ENCODE measurements at places on chromosomes 5 and 9.

GRCh38 chr9:74556685-74557084 is 59.5 kb downstream of the RORB start:
- H3K4me3 ChIP-seq = no peak overlapping the region
- no peaks in the 10 kb centered on the region for H3K36me3 ChIP-seq
- H3K27ac ChIP-seq = no peak overlapping the region
- no peaks in the 10 kb centered on the region for H3K27me3 ChIP-seq

DNA sequence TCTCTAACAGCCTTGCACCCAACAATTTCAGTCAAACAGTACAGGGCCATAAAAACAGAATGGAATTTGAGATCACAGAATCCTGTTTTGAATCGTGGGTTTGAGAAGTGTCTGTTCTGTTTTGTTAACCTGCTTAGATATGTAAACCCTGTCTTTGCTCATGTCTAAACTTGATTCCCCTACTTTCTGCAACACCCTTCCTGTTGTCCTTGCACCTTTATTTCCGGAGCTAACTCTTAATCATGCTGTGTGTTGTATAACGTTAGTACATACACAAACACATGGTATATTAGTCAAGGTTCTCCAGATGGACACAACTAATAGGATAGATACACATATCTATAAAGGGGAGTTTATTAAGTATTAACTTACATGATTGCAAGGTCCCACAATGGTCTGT is 2229.2 kb upstream of the C9orf72 start:
- no peak overlapping the region for H3K4me3 ChIP-seq
- no peaks in the 10 kb centered on the region for H3K4me1 ChIP-seq
- no peak for DNase-seq
- no peaks in the 10 kb centered on the region for H3K36me3 ChIP-seq
- no peak overlapping the region for H3K27ac ChIP-seq
- no peaks in the 10 kb centered on the region for H3K27me3 ChIP-seq

DNA sequence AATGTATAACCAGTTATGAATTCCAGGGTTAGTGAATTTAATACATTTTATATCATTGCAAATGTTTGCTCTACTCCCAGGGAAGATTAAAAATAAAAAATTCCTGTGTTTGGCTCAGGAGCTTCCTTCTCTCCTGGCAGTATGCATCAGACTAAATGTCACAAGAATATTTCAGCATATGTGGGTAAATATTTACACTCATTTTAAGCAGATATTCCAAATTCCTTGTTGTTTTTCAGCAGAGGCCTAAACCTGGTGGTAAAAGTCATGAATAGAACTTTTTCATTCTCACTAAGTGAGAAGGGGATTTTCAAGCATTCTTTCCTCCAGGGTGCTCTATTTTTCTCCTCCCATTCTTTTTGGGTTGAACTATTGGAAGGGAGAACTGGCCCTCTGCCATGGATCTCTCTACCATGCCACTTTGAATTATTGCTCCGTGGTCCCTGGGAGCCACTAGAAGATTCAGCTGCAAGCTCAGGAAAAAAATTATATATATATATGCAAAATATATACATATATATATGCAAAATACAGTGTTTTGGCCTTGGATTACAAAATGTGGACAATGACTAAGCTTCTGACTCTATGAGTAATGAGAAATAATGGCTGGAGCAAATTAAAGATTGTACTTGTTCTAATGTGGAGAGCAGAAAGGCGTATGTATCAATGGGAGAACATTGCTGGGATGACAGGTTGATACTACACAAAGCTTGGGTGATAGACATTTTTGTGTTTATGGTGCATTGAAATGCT is 180.6 kb upstream of the PAPPA start:
- no peaks in the 10 kb centered on the region for H3K27me3 ChIP-seq
- H3K27ac ChIP-seq = no peak overlapping the region
- no peak overlapping the region for H3K4me3 ChIP-seq
- no peak for DNase-seq

GRCh38 chr9:130183133-130183762 is 11.0 kb downstream of the NCS1 start:
- H3K27ac ChIP-seq = peak overlapping the region; percentile 88
- DNase-seq = no peak
- no peak overlapping the region for H3K4me3 ChIP-seq
- no peaks in the 10 kb centered on the region for H3K27me3 ChIP-seq
- no peaks in the 10 kb centered on the region for H3K36me3 ChIP-seq
- H3K4me1 ChIP-seq = peaks cover 29% of the 10 kb centered on the region

GRCh38 chr5:92942762-92943161 is 638.3 kb downstream of the NR2F1-AS1 start:
- H3K27ac ChIP-seq = no peak overlapping the region
- no peak overlapping the region for H3K4me3 ChIP-seq
- H3K27me3 ChIP-seq = no peaks in the 10 kb centered on the region
- no peak for DNase-seq
- H3K36me3 ChIP-seq = no peaks in the 10 kb centered on the region

DNA sequence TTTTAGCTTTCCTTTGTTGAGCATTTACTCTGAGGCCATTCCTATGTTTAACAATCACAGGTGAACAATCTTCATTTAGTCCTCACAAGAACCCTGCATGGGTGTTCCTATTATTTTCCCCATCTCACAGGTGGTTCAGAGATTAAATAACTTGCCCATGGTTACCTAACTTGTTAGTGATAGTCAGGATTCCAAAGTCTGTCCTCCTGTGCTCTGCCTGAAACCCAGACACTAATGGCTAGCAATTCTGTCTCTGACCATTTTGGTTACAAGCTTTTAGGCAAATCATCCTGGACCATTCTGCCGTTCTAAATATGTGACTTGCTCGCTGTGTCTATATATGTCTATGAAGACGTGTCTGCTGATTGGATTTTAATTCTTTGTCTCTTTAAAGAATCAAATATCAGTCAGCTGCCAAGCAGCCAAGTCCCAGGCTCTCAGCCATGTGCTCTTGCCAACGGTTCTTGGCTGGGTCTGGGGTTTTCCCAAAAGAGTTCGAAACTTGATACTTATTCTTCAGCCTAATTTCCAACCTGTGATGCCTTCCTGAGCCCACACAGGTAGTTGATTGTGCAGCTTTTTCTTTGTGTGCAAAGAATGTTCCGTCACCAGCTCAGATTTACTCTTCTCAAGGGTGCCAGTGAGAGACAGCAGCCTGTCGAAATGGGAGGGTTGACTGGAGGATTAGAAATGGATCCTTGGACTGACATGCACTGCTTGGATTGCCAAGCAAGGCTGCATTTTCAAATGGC is 121.7 kb downstream of the NREP start:
- H3K27me3 ChIP-seq = no peaks in the 10 kb centered on the region
- DNase-seq = no peak
- H3K4me3 ChIP-seq = no peak overlapping the region
- H3K27ac ChIP-seq = no peak overlapping the region
- no peaks in the 10 kb centered on the region for H3K36me3 ChIP-seq

DNA sequence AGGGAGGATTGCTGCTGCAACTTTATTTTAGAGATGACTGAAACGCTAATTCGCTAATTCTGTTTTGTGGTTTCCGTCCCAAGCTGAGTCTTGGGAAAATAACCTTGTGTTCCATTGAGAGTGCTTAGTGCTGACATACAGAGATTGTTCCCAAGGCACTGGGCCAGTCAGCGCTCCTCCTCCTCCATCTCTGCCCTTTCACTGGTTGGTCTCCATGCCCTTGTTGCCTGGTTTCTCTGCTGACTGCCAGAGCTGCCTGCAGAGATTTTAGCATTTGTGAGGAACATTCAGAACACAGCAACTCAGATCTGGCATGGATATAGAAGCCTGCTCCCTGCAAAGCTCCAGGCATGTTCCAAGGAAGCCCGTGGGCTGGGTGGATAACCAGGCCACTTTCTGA is 126.0 kb upstream of the IRX2 start:
- H3K4me1 ChIP-seq = no peaks in the 10 kb centered on the region
- no peaks in the 10 kb centered on the region for H3K27me3 ChIP-seq
- H3K4me3 ChIP-seq = no peak overlapping the region
- no peak for DNase-seq
- no peak overlapping the region for H3K27ac ChIP-seq
- H3K36me3 ChIP-seq = no peaks in the 10 kb centered on the region

- no peak for DNase-seq
- no peaks in the 10 kb centered on the region for H3K27me3 ChIP-seq
- no peak overlapping the region for H3K4me3 ChIP-seq
- H3K36me3 ChIP-seq = no peaks in the 10 kb centered on the region
- no peaks in the 10 kb centered on the region for H3K4me1 ChIP-seq
Measured at GRCh38 chr5:43469671-43470391, 13.8 kb downstream of the TMEM267 start.

DNA sequence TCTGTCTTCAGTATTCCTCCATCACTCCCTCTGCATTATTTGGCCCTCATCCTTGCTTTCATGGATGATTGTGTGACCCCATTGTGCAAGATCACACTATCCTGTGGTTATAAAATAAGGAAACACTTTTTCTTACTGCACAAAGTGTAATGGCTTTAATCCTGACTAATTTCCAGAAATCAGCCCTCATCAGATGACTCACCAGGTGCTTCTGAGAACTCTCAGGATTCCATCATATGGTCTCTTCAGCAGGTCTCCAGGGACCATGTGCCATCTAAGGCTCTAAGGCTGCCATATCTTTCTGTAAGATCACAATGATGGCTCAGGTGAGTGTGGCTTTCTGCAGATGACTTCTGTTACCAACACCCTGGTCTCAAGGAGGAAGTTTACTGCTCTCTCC is 27.3 kb upstream of the FER start:
- H3K4me1 ChIP-seq = no peaks in the 10 kb centered on the region
- no peak overlapping the region for H3K4me3 ChIP-seq
- H3K27me3 ChIP-seq = no peaks in the 10 kb centered on the region
- no peaks in the 10 kb centered on the region for H3K36me3 ChIP-seq

DNA sequence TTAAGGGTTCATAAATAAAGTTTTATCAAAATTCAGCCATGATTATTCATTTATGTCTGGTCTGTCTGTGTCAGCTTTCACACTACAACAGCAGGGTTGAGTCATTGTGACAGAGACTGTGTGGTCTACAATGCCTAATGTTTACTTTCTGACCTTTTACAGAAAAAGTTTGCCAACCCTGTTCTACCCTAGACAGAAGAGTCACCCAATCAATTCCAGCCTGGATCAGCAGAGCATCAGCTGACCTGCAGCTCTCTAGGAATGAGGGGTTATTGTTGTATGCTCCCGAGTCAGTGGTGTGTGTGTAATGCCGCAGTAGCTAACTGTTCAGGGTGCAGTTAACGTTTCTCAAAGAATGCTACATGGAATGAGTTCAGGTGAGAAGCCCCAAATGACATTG is 87.3 kb downstream of the HRH2 start:
- H3K36me3 ChIP-seq = no peaks in the 10 kb centered on the region
- no peak overlapping the region for H3K27ac ChIP-seq
- no peak for DNase-seq
- H3K4me3 ChIP-seq = no peak overlapping the region

GRCh38 chr5:61229416-61229815 is 67.1 kb upstream of the SMIM15 start:
- H3K4me3 ChIP-seq = no peak overlapping the region
- H3K36me3 ChIP-seq = no peaks in the 10 kb centered on the region
- H3K27me3 ChIP-seq = no peaks in the 10 kb centered on the region
- no peak overlapping the region for H3K27ac ChIP-seq
- peaks cover 20% of the 10 kb centered on the region for H3K4me1 ChIP-seq

DNA sequence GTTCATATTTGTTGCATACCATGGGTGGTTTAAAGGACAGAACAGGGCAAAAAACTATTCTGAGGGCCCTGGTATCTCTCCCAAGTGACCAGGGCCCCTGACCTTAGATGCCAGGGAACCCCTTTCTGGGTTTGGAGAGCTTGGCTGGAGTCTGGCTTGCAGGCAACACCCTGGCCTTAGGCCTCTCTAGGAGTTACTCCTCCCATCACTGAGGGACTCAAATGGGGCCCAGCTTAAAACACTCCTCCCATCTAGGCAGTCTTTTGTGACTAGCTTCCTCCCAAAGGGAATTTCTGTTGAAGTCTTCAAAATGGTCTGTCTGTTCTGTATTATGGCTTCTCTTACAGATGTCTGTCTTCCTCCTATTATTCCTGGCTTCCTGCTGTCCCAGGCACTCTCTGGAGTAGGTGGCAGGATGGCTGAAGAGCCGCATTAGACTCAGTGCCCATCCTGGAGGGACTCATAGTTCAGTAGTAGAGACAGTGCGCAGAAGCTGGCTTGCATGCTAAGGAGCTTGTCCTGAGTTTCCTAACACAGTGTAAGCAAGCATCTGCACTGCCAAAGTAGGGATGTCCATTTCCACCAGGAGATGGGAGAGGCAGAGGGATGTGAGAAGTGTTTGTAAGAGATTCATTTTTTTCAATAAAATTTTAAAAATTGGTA is 10.0 kb downstream of the COL15A1 start:
- peaks cover 8% of the 10 kb centered on the region for H3K4me1 ChIP-seq
- DNase-seq = no peak
- H3K27ac ChIP-seq = peak overlapping the region; percentile 71
- no peak overlapping the region for H3K4me3 ChIP-seq
- H3K27me3 ChIP-seq = no peaks in the 10 kb centered on the region

DNA sequence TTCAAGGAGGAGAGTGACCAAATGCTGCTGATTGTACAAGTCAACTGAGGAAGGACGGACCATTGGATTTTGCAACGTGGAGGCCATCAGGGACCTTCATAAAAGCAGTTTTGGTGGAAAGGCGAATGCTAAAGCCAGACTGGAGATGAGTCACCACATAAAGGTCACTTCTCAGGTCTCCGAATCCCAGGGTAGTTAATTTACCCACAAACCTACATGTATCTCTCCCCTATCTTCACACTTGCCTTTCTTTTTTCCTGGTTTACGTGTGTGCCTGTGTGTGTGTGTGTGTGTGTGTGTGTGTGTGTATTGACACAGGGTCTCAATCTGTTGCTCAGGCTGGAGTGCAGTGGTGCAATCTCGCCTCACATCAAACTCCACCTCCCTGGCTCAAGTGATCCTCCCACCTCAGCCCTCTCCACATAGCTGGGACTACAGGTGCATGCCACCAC is 4.6 kb upstream of the CTNNA1 start:
- H3K27me3 ChIP-seq = no peaks in the 10 kb centered on the region
- DNase-seq = no peak
- H3K4me1 ChIP-seq = peaks cover 5% of the 10 kb centered on the region
- no peak overlapping the region for H3K4me3 ChIP-seq
- H3K36me3 ChIP-seq = no peaks in the 10 kb centered on the region

DNA sequence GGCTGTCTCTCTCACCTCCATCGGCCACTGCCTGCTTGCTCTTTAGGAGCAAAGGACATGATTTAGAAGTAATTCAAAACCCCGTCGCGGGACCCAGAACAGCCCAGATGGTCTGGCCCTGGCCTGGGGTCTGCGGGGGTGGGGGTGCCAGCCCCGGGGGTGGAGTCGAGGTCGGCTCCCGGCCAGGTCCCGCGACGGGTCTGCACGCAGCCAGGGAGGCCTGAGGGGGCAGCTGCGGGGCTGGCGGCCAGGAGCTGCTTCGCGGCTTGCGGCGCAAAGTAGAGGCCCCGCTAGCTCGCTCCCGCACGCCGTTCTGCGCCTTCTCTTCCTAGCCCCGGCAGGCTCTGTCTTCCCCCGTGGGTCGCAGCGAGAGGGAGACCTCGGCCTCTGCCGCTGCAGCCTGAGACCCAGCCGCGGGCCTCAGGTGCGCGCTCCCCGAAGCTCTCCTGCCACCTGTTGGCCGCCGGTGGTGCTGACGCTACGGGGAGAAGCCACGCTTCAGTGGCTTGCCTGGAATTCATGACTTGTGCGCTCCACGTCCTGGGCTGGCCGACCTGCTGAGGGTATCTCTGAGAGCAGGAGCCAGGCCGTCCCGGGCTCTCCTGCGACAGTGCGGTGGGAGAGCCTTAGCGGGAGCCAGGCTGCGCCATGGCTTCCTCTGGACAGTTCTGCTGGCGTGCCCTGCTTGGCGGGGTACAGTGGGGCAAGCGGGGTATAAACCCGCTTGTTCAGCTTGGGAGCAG is 157.2 kb upstream of the PITX1 start:
- peaks cover 12% of the 10 kb centered on the region for H3K4me1 ChIP-seq
- no peak for DNase-seq
- H3K36me3 ChIP-seq = no peaks in the 10 kb centered on the region
- peaks cover 8% of the 10 kb centered on the region for H3K27me3 ChIP-seq
- peak overlapping the region; percentile 93 for H3K27ac ChIP-seq
- peak overlapping the region; percentile 56 for H3K4me3 ChIP-seq

Data from esophagus squamous epithelium (tissue), 5 donors.